DMS79 treated with DMSO at 0.1 percent for 48 hours (cell line): ENCODE measurements at places on chromosomes 16 and 17.

DNA sequence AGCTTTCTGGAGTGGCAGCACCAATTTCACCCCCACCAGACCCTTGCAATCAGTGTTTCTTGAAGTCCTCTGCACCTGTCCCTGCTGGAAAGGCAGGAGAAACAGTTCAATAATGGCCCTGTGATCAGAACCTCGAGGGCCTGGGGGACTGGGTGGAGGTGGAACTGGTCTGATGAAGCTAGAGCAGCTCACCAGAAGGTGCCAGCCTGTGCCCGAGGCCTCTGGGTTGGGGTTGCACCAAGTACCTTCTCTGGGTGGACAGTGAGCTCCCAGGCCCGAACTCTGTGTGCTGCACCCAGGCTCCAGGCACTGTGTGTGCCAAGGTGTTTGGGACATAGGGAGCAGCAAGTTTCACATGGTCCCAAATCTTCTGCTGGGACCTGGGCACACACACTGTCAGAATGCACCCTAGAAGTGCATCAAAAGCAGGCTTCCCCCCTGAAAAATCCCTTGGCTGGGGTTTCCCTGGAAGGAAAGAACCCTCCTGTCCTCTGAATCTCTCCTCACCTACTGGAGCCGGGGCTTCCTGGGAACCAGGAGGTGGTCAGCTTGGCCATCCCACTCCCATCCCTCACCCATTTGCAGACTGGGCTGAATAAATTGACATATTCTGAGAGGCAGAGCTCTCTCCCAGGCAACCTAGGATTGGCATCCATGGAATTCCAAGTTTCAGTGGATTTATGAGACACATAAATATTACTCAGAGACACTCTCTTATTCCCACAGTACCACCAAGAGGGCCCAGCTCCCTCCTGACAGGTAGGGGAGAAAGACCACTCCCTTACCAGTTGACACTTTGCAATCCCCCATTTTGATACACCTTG is 17.4 kb downstream of the CD300LG start:
- no peak for DNase-seq

DNA sequence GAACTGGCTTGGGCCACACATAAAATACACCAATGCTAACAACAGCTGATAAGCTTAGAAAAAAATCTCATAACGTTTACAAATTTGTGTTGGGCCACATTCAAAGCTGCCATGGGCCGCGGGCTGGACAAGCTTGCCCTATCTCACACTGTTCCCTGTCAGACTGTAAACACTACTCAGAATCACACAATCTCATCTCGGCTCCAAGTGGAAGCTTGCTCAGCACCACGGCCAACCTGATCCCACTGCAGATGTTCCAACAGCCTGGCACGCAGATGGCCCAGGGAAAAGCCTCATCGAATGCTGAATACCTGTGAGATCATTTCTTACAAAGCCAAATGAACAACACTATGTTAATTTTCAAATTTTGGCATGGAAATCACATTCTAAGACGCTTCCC is 125.8 kb downstream of the ANKRD11 start:
- no peak for DNase-seq

DNA sequence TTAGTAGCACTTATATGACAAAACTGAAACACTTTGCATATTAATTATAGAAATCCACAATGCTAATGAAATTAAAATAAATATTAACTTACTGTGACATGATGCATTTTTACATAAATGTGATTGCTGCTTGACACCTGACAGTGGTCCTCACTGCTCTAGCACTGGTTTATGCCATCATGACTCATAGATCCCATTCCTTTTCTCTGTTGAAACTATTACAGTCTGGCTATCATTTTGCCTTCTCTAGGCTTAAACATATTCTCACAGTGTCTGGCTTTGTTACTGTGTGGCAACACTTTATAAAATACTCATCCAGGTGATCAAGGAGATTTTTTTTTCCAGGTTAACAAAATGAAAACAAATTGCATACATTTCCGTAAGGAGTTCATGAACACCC is 108.0 kb downstream of the MRTFB start:
- DNase-seq, result no peak

DNA sequence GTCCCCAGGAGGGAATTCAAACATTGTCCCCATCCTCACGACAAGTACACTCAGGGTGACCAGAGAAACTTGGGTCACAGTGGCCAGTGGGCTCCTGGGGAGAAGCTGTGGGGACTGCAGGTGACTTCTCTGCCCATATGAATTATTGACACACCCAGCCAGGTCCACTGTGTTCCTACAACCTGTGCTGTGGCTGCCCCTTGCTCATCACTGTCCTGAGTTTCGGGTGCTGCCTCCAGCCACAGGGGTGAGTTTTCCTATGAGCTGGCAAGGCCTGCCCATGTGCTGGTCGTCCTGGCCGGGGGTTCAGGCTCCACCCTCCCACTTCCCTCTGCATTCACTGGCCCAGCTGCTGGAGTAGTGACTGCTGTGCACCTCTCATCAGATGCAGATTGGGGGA is 59.0 kb upstream of the RBFOX3 start:
- no peak for DNase-seq

GRCh38 chr17:67680445-67681224 is 37.1 kb upstream of the NOL11 start:
- DNase-seq, result no peak
